WTC11 (cell line): ENCODE measurements at places on chromosomes 5 and 9. TPM values are rescaled to one million over a fixed set of nuclear protein-coding genes. Genes with fewer than 3 reads are reported as not detected.
A peak's percentile ranks its signal among the peaks of the same experiment; 100 is the strongest.

DNA sequence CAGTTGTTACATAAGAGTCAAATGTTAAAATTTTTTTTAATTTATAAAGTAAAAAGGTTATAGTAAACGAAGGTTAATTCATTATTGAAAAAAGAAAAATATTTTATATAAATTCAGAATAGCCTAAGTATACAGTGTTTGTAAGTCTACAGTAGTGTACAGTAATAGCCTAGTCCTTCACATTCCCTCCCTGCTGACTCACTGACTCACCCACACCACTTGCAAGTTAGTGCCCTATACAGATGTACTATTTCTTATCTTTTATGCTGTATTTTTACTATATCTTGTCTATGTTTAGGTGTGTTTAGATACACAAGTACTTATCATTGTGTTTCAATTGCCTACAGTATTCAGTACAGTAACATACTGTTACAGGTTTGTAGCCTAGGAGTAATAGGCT is 57.6 kb downstream of the MAMDC2 start:
- H3K4me3 ChIP-seq, result no peak overlapping the region
- H3K27ac ChIP-seq, result no peak overlapping the region
- H3K4me1 ChIP-seq, result peaks cover 5% of the 10 kb centered on the region
- DNase-seq, result no peak
- no peaks in the 10 kb centered on the region for H3K36me3 ChIP-seq
- H3K27me3 ChIP-seq, result no peaks in the 10 kb centered on the region

GRCh38 chr9:10597801-10598200 is 15.0 kb downstream of the PTPRD start:
- no peak for DNase-seq
- H3K27me3 ChIP-seq, result no peaks in the 10 kb centered on the region
- no peaks in the 10 kb centered on the region for H3K36me3 ChIP-seq
- no peak overlapping the region for H3K27ac ChIP-seq
- H3K4me3 ChIP-seq, result no peak overlapping the region
- H3K4me1 ChIP-seq, result no peaks in the 10 kb centered on the region

DNA sequence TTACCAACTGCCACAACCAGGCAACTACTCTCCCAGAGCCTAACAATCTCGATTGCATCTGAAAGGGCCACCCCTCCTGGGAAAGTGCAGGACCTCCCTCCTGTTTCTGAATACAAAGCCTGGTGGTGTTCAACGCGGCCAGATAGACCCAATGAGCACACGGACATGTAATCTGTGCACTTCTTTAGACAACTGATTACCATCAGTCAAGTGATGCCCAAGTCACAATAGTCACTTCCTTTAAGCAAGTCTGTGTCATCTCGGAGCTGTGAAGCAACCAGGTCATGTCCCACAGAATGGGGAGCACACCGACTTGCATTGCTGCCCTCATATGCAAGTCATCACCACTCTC is 739 bp downstream of the C9orf72 start:
- peak overlapping the region; percentile 96 for H3K4me3 ChIP-seq
- peak overlapping the region; percentile 94 for H3K27ac ChIP-seq
- 0 out of 2 replicates have a peak, but pooled peaks cover 4% of the 10 kb centered on the region for H3K36me3 ChIP-seq
- H3K27me3 ChIP-seq, result peaks cover 18% of the 10 kb centered on the region

- DNase-seq, result no peak
- no peaks in the 10 kb centered on the region for H3K36me3 ChIP-seq
- H3K4me1 ChIP-seq, result peaks cover 14% of the 10 kb centered on the region
- no peak overlapping the region for H3K27ac ChIP-seq
- H3K27me3 ChIP-seq, result no peaks in the 10 kb centered on the region
- peak overlapping the region; percentile 85; the same call in 1 of the 2 replicates for H3K4me3 ChIP-seq
Measured at GRCh38 chr9:113398796-113399195, 2.3 kb downstream of the ALAD start.

DNA sequence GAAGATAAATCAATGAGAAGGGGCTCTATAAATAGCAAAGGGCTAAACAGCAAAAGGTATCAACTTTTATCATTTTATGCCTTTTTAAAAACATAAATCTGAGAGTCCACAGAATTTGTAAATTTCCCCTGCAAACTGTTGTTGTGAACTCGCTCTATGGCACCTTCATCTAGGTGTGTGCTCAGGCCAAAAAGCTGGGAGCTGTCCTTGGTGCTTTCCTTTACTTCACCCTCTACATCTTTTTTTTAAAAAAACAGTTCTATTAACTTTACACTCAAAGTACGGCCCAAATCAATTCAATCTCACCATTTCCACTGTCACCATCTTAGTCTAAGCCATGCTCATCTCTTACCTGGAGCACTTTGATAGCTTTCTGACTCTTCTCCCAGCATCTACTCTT is 108.2 kb upstream of the GPR151 start:
- no peaks in the 10 kb centered on the region for H3K27me3 ChIP-seq
- no peak overlapping the region for H3K4me3 ChIP-seq
- no peak overlapping the region for H3K27ac ChIP-seq
- peaks cover 20% of the 10 kb centered on the region for H3K4me1 ChIP-seq
- H3K36me3 ChIP-seq, result peaks cover 11% of the 10 kb centered on the region

DNA sequence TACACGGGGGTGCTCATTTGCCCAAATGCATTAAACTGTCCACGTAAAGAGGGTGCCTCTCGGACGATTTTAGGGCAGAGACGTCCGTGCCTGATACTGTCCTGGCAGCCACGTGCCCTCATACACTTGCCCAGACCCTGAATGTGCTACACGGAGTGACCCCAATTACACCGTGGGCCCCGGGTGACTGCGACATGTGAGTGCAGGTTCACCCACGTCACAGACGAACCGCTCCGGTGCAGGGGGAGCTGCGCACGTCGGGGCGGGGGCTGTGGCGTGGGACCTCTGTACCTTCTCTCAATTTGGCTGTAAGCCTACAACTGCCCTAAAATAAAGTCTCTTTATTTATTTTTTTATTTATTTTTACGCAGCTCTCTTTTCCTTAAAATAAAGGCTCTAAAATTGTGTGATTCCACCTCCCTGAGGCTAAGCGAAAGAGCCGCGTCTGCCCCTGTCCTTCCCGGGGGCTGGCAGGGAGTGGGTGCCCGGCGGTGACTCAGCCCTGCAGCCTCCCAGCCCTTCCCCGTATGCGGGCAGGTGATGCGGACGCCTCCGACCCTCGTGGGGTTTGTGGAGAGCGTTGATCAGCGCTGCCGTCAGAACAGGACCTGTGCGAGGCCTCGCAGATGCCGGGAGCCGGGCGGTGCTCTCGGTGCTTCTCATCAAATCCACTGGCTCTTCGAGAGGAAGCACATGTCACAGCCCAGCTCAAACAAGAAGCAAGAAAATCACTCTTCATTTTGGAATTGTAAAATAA is 9.2 kb upstream of the EGFL7 start:
- H3K4me3 ChIP-seq, result no peak overlapping the region
- no peaks in the 10 kb centered on the region for H3K27me3 ChIP-seq
- DNase-seq, result no peak
- H3K27ac ChIP-seq, result no peak overlapping the region
- 0 out of 2 replicates have a peak, but pooled peaks cover 3% of the 10 kb centered on the region for H3K4me1 ChIP-seq

DNA sequence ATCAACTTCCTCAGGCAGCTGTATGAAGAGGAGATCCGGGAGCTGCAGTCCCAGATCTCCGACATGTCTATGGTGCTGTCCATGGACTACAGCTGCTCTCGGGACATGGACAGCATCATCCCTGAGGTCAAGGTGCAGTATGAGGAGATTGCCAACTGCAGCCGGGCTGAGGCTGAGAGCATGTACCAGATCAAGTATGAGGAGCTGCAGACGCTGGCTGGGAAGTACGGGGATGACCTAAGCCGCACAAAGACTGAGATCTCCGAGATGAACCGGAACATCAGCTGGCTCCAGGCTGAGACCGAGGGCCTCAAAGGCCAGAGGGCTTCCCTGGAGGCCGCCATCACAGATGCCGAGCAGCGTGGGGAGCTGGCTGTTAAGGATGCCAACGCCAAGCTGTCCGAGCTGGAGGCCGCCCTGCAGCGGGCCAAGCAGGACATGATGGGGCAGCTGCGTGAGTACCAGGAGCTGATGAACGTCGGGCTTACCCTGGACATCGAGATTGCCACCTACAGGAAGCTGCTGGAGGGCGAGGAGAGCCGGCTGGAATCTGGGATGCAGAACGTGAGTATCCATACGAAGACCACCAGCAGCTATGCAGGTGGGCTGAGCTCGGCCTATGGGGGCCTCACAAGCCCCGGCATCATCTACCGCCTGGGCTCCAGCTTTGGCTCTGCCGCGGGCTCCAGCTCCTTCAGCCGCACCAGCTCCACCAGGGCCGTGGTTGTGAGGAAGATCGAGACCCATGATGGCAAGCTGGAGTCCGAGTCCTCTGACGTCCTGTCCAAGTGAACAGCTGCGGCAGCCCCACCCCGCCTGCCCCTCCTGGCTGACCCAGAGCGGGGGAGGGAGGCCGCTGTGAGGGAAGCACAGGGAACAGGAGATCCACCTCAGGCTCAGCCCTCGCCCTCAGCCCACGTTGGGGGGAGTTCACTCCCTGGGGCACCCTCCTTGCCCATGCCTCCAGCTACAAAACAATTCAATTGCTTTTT is 84.0 kb downstream of the SEC61B start:
- no peak overlapping the region for H3K27ac ChIP-seq
- DNase-seq, result no peak
- no peak overlapping the region for H3K4me3 ChIP-seq
- no peaks in the 10 kb centered on the region for H3K36me3 ChIP-seq
- no peaks in the 10 kb centered on the region for H3K27me3 ChIP-seq

The CLINT1 gene
- 74.6 to 79.6 TPM (median 76.1 TPM) in 3 replicates for total RNA-seq

DNA sequence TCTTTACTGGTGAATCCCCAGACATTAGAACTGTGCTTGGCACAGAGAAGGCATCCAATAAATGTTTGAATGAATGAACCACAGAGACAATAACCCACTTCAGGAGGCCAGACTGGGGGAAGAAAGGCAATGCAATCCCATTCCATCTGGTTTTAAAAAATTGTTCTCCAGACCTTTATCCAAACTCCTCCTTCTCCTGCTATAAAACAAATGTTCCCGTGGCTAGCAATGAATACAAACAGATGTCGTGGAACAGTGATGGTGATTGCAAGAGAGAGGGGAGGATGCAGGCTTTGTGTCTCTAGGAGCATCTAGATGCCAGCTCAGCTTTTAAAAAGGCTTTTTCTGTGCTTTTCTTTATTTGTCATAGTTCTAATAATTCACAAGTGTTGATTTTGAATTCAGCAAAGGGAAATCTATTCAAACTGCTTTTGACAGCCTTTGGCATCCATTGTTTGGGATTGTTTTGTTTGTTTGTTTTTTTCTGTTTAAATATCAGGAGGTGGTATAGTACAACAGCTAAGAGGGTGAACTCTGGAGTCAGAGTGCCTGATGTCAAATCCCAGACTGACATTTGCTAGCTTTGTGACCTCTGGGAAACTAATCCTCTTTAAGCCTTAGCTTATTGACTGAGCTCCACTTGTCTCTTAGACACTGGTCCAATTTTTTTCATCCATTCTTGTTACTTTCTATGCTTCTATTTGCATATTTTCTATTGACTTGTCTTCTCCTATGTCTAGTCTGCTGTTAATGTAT is 59.1 kb downstream of the TNFSF15 start:
- H3K36me3 ChIP-seq, result no peaks in the 10 kb centered on the region
- no peak overlapping the region for H3K4me3 ChIP-seq
- DNase-seq, result no peak
- H3K27ac ChIP-seq, result no peak overlapping the region
- peaks cover 28% of the 10 kb centered on the region for H3K27me3 ChIP-seq

The ANGPTL2 gene
- 4.5 to 6.7 TPM (median 6.3 TPM) in 3 replicates for total RNA-seq

DNA sequence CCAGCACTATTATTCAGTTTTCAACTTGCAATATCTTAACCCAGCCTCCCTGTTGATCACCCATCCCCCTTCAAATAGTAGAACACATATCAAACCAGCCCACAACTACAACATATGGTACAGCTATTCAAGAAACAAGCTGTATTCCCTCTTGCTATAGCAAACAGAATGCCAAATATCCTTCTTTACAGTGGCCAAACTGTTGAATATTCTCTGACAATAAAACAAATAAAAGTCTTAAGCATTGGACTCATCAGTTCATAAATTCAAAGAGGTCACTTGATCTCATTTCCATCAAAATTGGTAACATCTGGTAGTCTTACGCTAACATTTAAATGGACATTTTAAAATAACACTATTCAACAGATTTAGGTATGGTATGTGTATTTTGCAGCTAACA is 350.8 kb downstream of the EFNA5 start:
- peaks cover 16% of the 10 kb centered on the region for H3K4me1 ChIP-seq
- no peaks in the 10 kb centered on the region for H3K36me3 ChIP-seq
- DNase-seq, result no peak
- H3K27me3 ChIP-seq, result no peaks in the 10 kb centered on the region
- H3K27ac ChIP-seq, result no peak overlapping the region
- no peak overlapping the region for H3K4me3 ChIP-seq

DNA sequence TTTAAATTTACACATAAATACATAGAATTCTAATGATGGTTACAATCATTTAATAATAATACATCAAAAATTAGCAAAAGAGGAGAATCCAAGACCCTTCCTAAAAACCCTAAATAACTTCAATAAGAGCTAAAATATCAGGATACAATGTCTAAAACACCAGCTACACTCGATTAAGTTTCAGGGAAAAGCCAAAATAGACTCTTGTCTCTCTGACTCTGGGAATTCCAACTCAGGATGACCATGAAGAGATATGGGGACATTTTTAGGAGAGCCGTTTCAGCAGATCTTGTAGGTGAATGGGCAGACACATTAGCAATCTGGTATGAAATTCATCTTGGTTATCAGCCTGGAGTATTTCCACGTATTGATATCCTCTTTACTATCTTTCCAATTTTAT is 193.3 kb upstream of the NR3C1 start:
- no peak overlapping the region for H3K27ac ChIP-seq
- peaks cover 20% of the 10 kb centered on the region for H3K4me1 ChIP-seq
- H3K4me3 ChIP-seq, result no peak overlapping the region
- no peak for DNase-seq

The PCA3 gene
- total RNA-seq, result not detected in 3 replicates

- peaks cover 3% of the 10 kb centered on the region; the same call in 1 of the 2 replicates for H3K4me1 ChIP-seq
- no peak overlapping the region for H3K27ac ChIP-seq
- no peaks in the 10 kb centered on the region for H3K27me3 ChIP-seq
- DNase-seq, result no peak
- no peak overlapping the region for H3K4me3 ChIP-seq
Measured at GRCh38 chr5:134559672-134560071, 34.2 kb downstream of the JADE2 start.

DNA sequence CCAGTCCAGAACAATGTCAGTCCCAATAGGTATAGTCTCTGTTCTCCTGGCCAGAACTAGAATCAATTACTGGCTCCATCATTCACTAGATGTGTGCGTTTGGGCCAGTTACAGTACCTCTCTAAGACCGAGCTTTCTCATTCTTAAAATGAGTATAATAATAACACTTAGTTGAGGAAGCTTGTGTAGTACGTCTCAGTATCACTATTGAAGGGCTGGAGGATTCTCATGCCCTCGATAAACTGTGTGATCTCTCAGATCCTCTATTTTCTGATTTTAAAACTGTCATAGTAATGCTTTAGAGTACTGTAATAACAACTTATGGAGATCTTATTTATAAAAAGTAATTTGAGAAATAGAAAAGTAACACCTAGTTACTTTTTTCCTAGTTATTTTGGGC is 50.7 kb downstream of the CDKN2A start:
- H3K4me1 ChIP-seq, result no peaks in the 10 kb centered on the region
- H3K27ac ChIP-seq, result no peak overlapping the region
- peaks cover 2% of the 10 kb centered on the region; the same call in 1 of the 2 replicates for H3K27me3 ChIP-seq
- no peak for DNase-seq
- no peaks in the 10 kb centered on the region; the same call in 1 of the 2 replicates for H3K36me3 ChIP-seq
- no peak overlapping the region for H3K4me3 ChIP-seq

The WNT8A gene
- 0.16 TPM in 1 of 3 replicates, not detected in the others for total RNA-seq
